ENCODE measurements at places on chromosomes 2 and 18. TPM values are rescaled to one million over a fixed set of nuclear protein-coding genes. Genes with fewer than 3 reads are reported as not detected.
A peak's percentile ranks its signal among the peaks of the same experiment; 100 is the strongest.

DNA sequence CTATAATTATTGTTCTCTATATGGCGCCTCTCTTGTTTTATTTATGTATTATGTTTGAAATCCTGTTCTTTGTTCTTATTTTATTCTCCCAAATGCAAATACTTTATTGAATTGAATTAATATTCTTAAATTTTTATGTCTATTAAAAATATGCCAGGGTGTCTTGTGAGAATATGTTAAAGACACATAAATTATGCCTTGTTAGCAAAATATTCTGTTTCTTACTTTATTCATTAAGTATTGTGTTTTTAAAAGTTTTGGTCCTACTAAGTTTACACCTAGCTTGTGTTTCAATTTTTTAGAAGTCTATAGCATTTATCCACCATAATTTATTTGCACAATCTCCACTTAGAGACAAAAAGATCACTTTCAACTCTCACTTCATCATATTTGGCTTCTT lies 741.5 kb upstream of the SLC39A10 start:
- no peak for DNase-seq

The EPB41L3 gene
- 14.0 TPM for total RNA-seq

DNA sequence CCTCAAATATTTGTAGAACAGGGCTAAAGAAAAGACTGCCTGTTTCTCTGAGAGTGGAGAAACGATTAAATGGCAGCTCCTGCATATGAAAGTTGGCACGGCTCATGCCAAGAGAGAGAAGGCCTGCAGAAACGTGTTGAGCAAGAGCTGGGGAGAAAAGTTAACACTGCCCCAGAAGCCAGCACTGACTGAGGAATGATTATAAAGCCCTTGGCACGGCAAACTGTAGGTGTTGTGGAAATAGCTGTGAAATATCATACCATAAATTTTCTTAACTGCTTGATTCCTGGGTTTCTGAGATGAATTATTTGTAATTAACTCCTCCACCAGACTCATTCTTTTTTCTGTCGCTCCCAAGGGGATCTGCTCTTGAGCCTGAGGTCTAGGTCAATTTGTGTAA lies 4.3 kb downstream of the FRZB start:
- DNase-seq = no peak

DNA sequence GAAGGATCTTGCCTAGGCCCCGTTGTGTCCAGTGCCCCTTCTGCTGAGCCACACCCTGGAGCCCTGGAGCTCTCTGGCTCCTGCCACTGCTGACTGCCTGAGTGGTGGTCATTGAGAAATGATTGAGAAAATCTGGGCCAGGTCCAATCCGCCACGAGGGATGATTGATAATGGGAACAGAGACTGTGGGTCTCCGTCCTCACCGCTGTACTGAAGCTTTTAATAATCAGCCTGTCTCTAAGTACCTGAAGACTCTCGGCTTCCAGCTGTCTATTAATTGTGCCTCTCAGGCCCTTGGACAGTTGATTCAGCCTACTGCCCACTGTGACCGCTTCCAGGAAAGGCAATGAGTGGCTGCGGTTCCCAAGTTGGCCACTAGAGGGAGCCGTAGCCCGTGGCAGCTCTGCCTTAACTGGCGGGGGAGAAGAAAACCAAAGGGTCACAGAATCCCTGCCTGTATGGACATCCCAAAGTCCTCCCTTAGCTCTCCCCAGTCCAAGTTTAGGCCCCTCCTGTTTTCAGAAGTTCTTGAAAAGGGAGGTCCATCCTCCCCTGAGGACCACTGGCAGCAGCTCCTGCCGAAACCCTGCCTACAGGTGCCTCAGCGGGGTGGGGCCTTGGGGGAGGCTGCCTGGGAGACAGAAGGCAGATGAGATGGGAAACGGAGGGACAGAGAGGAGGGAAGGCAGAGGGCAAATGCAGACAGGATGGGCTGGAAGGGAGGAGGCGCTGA lies 213.6 kb downstream of the TNS1 start:
- peak; percentile 89 for DNase-seq

The POLR1A gene
- total RNA-seq = 24.3 TPM

GRCh38 chr18:62226047-62226446 lies 39.0 kb downstream of the RELCH start:
- DNase-seq = no peak

The ADGRF3 gene
- total RNA-seq = 0.51 TPM

DNA sequence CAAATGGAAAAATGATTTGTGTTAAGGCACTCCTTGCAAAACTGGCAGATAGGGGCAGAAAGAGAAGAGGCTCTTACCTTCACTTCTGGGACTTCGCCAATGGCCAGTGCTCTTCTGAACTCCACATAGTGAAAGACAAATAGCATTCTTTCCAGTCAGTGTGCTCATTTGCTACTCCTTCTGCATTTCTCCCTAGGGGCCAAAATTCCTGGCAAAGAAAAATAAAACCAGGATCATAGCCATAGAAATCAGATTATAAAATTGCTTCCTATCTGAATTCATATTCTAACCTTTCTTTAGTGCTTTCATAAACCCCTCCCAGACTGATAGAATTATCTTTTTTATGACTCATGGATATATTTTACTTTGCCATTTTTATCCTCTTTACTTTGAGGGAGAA lies 56.9 kb upstream of the PELI1 start:
- DNase-seq = no peak

DNA sequence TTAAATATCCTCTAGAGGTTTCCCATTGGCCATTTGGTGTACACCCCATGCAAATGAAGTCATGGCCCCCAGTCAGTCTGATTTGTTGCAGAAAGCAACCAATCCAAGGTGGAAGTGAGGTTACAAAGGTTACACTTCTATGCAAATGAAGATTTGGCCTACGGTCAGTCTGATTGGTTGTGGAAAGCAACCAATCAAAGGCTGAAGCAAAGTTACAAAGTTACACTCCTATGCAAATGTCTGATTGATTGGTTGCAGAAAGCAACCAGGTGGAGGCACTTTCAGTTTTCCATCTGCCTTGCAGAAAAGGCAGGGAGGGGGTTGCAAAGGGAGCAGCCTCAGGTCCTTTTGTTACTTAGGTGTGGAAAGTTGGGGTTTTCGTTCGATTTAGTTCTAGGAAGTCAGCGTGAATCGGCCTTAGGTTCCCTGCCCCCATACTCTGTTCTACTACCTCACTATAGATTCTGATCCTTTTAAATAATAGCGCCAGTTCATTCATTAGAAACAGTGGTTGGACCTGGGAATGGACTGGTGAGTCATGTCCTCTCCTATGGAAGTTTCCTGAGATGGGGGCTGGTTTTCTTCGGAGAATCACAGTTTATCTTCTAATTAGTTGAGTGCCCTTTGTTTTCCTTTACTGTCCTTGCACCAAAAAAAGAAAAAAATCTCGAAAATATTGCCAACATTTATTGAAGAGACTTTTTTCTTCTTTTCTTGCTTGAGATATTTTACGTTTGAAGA lies 279.5 kb downstream of the AGAP1 start:
- no peak for DNase-seq

GRCh38 chr2:237321746-237322145 lies 92.2 kb downstream of the COL6A3 start:
- DNase-seq = no peak

The CNNM3 gene
- total RNA-seq = 10.7 TPM

DNA sequence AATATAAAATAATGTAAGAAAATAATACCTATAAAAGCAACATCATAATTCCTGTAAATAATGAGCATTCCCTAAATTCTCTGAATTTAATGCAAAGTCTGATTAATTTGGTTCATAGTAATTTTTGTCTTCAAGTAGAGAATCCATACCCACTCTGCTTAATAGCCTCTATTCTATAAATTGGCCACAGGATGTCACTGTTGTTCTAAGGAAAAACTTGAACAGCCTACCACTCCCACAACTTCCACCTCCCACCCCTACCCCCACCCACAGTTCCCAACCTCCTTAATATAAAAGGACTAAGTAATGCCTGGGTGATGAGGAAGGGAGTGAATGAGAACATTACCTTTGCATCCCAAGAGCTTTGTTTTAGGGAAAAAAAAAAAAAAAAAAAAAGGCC lies 27.2 kb upstream of the BBS5 start:
- DNase-seq = no peak

DNA sequence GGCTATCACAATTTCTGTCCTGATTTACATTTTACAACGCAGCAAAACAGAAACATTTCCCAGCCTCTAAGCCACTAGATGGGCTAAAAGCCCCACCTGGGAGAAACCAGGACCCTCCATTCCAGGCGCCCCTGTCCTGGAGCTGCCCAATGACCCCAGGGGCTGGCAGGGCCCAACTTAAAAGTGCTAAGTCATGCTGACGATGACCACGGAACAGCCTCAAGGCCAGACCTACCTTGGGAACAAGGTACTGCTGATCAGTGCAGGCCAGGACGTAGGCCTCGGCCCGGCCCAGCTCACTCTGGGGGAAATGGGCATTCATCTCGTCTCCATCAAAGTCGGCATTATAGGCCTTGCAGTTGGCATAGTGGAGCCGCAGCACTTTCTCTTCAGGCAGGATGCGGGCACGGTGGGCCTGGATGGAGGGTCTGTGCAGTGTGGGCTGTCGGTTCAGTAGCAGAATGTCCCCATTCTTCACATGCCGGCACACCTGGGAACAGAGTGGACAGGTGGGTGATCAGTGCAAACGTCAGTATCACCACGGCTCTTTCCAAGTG lies 35.8 kb downstream of the POLR1A start:
- DNase-seq = no peak

- no peak for DNase-seq
Observed at GRCh38 chr2:134976074-134976702, 57.6 kb downstream of the CCNT2 start.

- peak; percentile 74 for DNase-seq
Observed at GRCh38 chr2:241895712-241896641, 26.4 kb downstream of the RTP5 start.

The ITPRIPL1 gene
- total RNA-seq = 0.83 TPM

DNA sequence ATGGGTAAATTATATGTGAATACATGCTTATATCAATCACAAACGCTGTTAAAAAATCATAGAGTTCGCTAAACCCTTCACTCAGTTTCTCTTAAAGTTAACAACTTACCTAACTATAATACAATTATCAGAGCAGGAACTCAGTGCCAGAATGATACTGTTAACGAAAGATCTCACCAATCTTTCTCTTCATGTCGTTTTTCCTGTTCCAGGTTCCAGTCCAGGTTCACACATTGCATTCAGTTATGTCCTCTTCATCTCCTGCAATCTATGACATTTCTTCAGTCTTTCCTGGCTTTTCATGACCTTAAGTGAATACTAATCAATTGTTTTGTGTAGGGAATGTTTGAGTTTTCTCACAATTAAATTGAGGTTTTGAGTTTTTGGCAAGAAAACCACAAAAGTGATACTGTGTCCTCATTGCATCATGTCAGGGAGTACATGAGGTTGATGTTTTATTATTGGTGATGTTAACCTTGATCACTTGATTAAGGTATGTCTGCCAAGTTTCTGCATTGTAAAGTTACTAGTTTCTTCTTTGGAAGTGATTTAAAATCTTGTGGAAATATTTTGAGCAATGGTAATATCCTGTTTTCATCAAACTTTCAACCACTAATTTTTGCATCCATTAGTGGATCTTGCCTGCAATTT lies 131.9 kb downstream of the ESCO1 start:
- DNase-seq = no peak

DNA sequence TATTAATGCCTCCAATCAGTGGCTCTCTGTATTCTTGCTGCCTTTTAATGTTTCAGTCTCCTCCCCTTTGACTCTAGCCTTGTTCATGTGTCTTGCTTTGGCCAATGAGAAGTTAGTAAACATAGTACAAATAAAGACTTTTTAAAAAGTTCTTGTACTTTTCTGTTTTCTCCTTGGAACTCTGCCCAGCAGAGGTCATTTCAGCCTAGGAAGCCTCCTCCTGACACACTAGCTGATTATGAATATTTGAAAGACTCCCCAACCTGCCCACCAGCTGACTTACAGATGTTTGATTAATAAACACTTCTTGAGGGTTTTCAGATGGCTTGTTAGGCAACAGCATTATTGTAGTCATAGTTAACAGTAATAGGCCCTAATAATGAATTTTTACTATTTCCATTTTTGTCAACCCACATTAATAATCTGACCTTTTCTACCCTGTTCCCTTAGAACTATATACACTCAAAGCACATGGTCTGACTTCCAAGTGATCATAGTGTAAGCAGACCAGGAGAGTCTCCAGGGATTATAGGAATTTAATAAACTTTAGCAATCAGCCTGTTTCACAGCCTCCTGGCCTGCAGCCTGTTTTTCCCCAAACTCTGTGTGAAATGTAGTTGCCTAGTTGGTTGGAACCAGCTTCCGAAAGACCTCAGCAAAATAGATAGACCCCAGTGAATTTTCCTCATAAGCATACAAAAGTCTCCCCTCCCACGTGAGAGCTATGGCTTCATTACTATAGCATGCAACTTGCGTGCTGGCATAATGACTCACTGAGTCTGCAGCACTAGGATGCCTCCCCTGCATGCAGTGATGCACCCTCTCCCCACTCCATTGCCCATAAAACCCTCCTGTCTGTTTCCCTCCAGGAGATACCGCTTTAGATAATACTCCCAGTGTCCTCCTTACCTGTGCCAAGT lies 670.7 kb upstream of the ZNF804A start:
- no peak for DNase-seq

- no peak for DNase-seq
Observed at GRCh38 chr18:50460716-50461115, 85.9 kb downstream of the SKA1 start.

The GPR45 gene
- total RNA-seq = not detected

DNA sequence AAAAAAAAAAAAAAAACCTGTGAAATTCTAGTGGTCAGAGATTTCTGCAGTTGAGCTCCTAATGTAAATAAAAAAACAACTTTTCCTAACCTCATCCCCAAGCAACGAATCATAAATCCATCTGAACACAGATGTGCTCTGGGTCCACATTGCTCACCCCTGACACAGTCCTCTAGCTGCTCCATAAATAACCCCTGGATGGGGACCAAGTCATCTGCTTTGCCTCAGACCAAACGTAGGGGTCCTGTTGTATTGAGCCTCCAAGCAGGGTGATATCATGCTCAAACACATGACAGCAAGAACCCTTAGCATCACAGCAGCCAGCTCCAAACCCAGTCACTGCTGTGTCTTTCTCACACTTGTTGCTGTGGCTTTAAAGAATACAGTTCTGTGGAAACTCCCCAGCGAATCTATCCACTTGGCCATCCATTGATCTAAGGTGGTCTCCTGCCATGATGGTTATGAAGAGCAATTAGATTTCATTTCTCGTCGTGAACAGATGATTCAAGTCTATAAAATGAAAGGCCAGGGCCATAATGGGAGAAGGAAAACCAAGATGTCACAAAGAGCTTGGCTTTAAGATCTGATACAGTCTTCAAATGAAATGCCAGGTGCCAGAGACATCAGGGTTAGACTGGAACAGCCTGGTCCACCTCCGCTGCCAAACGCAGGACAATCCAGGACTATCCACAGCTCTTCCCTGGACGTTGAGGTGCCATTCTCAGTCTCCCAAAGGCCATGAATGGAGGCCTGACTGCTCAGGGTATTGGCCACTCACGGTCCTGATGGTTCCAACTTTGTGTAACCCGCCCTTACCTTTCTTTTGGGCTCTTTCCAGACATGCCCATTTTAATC lies 39.0 kb downstream of the TBC1D8 start:
- DNase-seq = no peak

The C2orf15 gene
- total RNA-seq = not detected

GRCh38 chr2:190574169-190574568 lies 39.6 kb upstream of the NEMP2 start:
- DNase-seq = no peak

- DNase-seq = no peak
Observed at GRCh38 chr18:79064228-79064627, 5.0 kb upstream of the ATP9B start.
